K562 (cell line): ENCODE measurements at places on chromosomes 7 and 10.
A peak's percentile ranks its signal among the peaks of the same experiment; 100 is the strongest.

- peak; percentile 20 for DNase-seq
These were observed 1.0 kb downstream of the CHST15 start for GRCh38 chr10:124092250-124092859.

- no peak for DNase-seq
These were observed 159.4 kb downstream of the OAT start for GRCh38 chr10:124259139-124259825.

DNA sequence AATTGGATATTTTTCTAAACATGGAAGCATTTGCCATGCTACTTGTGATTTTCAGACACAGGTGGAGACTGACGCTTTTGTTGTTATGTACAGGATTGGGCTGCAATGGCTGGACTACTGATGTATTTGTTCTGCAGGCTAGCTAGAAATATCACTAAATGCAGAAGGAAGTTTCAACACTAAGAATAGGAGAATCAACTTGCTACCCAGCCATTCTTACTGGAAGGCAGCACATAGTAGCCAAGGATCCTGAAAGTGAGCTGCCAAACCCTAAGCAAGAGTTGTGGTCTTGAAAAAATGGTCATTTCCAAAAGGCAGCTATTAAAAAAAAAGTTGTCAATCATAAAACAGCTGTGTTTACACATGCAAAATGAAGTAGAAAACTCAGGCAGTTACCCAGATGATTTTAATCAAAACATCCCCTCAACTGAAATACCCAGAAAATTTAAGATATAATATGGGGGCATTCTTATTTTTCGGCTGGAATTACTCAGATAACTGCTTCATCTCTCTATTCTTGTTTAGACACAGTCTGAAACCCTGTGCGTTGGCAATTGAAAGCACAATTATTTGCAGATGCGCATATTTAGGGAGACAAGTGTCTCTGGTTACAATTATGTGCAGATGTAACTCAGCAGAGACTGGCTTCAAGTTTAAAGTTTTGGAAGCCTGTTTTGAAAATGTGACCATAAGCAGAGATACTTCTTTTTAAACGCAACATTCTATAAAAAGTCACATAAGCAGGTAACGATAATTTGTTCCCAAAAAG is 31.2 kb downstream of the GFRA1 start:
- no peak for DNase-seq

DNA sequence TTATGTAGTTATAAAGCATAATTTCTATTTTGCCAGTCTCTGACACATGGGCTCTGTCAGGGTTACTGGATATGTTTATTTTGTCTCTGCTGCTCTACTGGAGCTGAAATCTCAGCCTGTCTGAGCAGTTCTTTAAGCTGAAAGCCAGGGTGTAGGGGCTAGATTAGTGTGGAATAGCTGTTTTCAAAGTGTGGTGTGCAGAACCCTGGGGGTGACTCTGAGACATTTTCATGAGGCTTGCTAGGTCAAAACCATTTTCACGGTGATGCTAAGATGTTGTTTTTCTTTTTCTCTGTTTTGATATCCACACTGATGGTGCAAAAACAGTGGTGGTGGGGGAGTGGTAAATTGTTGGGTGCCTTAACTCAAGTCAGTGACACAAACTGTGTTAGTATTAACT is 45.5 kb downstream of the CREM start:
- no peak for DNase-seq

DNA sequence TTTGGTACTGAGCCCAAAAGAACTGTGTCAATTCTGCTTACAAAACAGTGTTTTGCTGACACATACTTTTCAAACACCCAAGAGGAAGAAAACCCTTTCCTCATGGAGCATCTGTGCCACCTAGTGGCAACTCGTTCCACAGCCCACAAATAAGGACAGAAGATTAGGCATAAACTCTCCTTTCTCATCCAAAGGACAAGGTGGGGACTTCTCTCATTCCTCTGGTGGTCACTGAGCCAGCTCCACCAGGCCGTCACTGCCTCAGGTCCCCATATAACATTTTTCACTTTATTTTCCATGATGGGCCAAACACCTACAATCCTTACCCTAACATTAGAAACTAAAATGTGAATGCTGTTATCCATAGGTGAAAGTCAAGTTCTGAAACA is 76.9 kb downstream of the RNF216 start:
- DNase-seq: peak; percentile 62

- DNase-seq: peak; percentile 15
These were observed 182.5 kb downstream of the SKAP2 start for GRCh38 chr7:26681819-26682418.

DNA sequence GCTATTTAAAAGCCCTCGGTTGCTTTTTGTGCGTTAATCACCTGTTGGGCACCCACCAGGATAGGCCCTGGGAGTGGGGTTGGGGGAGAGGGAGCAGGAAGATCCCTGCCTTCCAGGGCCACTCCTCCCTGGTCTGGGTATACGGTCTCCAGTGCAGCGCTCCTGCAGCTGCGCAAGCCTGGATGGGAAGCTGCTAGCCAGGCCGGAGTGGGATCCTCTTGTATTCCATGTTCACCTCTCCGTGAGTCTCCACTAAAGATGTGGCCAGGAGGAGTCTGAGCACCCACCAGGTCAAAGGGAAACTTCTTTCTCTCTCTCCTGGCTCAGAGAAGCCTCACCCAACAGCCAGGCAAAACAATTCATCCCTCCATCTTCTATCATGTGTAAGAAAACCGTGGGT is 78.8 kb upstream of the ANLN start:
- DNase-seq: no peak

- DNase-seq: no peak
These were observed 206.5 kb downstream of the USP6NL start for GRCh38 chr10:11404901-11405300.

- no peak for DNase-seq
These were observed 4.3 kb downstream of the EN2 start for GRCh38 chr7:155462163-155462735.

GRCh38 chr10:50501924-50502452 is 121.8 kb downstream of the SGMS1 start:
- no peak for DNase-seq

- DNase-seq: no peak
These were observed 326.7 kb downstream of the PTEN start for GRCh38 chr10:88190123-88190522.

GRCh38 chr10:389261-389790 is 254.1 kb downstream of the ZMYND11 start:
- DNase-seq: no peak

GRCh38 chr7:137755427-137755826 is 91.3 kb downstream of the DGKI start:
- no peak for DNase-seq

DNA sequence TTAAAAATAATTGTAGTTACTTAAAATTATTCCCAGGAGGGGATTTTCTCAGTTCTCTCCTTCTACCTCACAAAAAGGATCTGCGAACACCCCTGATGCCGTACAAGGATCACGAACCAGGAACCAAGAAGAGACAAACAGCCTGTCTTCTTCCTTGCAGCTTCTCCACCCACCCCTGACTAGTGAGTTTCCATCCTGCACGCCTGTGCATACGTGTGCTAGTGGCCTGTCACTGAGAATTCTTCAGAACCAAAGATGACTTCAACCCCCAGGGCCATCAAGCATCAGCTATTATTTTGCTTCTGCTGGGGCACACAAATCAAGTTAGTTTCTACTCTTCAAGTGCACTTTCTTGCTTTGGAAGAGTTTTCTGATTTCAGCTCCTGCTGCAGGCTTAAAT is 175.5 kb upstream of the KLF6 start:
- DNase-seq: no peak

- no peak for DNase-seq
These were observed 185.0 kb upstream of the PODXL start for GRCh38 chr7:131741446-131741845.

- no peak for DNase-seq
These were observed 2.1 kb downstream of the CADPS2 start for GRCh38 chr7:122884186-122884585.

DNA sequence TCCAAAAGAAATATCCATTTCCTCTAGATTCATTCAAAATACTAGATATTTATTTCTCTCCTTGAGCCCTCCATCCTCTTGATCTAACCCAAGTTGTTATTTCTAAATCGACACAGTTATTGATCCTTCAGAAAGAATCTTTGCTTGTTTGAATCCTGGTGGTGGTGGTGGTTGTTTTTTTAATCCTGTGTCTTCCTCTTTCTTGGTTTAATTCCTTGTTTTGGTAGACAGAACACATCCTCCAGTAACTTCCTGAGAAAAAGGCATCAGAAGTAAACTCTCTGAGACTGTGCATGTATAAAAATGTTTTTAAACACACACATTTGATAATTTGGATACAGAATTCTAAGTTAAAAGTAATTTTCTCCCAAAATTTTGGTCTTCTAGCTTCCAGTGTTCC is 49.9 kb downstream of the SIRT1 start:
- DNase-seq: no peak

DNA sequence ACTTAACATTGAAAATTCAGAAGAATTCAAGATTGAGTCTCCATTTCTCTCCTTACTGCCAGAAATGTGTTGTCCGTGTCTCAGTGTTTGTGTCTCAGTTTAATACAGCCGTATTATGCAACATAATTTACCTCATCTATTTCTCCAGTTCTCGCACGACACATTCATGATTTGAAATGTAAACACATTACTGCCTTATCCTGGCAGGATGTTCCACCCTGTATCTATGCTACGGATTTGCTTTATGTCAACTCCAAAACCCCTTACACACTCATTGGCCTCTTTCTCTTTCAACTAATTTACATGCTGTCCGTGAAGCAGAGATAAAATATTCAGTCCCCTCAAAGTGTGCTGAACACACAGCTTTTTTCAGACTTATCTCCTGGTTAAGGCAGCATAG is 653.7 kb upstream of the SEMA3D start:
- DNase-seq: no peak

DNA sequence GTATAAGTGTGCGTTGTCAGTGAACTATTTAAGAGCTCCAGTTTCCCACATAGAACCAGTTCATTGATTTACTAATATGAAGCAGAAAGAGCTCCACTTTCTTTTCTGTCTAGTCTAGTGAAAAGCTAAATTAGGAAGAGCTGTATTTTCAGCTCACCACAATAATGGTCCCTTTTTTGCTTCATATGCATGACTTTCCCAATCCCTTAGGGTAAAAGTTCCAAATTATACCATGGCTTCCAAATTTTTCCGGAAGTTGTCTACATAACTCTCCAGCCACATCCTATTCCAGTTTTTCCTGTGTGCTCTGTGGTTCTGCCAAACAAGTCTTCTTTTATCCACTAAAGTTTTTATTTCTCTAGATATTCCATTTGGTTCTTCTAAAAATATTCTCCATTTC is 685.2 kb downstream of the REEP3 start:
- DNase-seq: no peak

- DNase-seq: peak; percentile 63
These were observed 3.6 kb downstream of the ZSCAN21 start for GRCh38 chr7:100053215-100053614.

- DNase-seq: no peak
These were observed 85.1 kb downstream of the MYOF start for GRCh38 chr10:93397020-93397419.

DNA sequence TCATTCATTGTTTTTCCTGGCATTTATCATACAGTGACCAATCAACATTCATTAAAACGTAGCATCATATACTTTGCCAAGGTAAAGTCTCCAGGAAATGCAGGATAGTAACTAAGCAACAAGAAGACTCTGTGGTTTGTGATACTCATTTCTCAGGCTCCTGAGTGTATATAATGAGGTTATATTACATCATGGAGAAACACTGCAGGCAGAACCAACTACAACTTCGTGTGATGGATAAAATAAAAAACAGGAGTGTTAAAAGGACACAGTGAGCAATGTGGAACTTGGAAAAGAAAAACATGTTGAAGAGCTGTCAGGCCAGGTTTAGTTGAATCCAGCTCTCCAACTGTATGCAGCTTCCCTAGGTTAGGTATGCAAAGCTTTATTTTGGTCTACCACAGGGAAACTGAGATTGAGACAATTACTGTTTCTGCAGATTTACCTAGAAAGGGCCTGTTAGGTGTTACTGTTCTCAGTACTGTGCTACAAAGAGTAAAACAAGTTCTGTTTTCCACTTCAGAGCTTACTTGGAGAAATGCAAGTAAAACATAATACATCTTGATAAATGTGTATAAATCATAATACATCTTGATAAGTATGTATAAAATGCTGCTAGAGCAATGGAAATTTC is 7.8 kb upstream of the CCNY start:
- DNase-seq: no peak

- peak; percentile 9 for DNase-seq
These were observed 246.1 kb downstream of the REEP3 start for GRCh38 chr10:63767138-63767801.

- DNase-seq: no peak
These were observed 12.0 kb upstream of the SP8 start for GRCh38 chr7:20798694-20799121.

- no peak for DNase-seq
These were observed 71.4 kb downstream of the KCNMA1 start for GRCh38 chr10:77566236-77566635.

GRCh38 chr10:103874730-103875129 is 19.4 kb upstream of the SH3PXD2A start:
- no peak for DNase-seq

DNA sequence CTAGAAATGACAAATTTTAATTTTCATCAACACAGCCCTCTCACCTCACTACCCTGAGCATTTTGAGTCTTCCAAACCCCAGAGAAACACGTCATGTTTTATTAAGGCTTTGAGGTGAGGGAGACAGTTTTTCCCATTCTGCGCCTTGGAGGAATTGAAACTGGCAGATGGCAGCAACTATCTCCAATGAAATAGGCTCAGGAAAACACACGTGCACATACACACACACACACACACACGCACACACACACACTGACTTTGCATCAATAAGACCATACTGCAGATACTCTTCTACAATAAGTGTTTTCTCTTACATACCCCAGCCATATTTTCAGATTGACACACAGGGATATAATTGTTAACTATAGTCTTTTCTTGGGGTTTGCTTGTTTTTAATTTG is 3.2 kb upstream of the SFTPA2 start:
- no peak for DNase-seq

DNA sequence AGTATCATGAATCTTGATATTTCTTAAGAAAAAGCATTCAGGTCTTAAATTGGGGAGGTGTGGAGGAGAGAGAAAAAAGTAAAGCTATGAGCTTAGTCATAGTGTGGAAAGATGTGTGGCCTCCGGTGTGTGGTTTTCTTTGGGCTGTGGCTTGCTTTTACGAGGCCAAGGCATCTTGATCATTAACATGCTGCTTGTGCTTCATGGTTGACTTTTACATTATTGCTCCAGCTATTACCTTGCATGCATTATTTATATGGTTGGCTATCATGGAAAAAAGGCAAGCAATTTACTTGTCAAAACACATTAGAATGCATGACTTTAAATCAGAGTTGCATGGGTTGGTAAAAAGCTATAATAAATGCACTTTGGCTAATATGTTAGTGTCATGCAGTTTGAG is 300.7 kb upstream of the ADARB2 start:
- DNase-seq: no peak

DNA sequence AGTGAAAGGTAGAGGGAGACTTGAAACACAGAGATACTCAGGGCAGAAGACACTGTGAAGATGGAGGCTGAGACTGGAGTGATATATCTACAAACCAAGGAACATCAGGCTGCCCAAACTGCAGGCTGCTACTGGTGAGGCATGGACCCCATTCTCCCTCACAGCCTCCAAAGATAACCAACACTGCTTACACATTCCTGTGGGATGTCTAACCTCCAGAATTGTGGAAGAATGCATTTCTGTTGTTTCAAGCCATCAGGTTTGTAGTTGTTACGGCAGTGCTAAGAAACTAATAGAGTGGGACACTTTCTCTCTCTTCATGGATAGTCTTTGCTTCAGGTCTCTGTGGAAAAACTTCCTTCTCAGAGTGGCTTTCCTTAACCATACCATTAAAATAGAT is 182.6 kb upstream of the TMEM106B start:
- no peak for DNase-seq

GRCh38 chr10:93541402-93542357 is 24.8 kb upstream of the FFAR4 start:
- DNase-seq: peak; percentile 34

GRCh38 chr10:70682920-70683600 is 10.8 kb downstream of the ADAMTS14 start:
- no peak for DNase-seq
